ENCODE measurements at places on chromosomes 12 and 14. TPM values are rescaled to one million over a fixed set of nuclear protein-coding genes. Genes with fewer than 3 reads are reported as not detected.
A peak's percentile ranks its signal among the peaks of the same experiment; 100 is the strongest.

The MAP3K12 gene
- polyA plus RNA-seq = 6.6 TPM

- no peak overlapping the region for H3K27ac ChIP-seq
- no peak for DNase-seq
- no peaks in the 10 kb centered on the region for H3K36me3 ChIP-seq
- H3K4me3 ChIP-seq = no peak overlapping the region
- no peaks in the 10 kb centered on the region for H3K4me1 ChIP-seq
- no peaks in the 10 kb centered on the region for H3K27me3 ChIP-seq
Observed at GRCh38 chr12:98738539-98738938, 93.4 kb downstream of the APAF1 start.

DNA sequence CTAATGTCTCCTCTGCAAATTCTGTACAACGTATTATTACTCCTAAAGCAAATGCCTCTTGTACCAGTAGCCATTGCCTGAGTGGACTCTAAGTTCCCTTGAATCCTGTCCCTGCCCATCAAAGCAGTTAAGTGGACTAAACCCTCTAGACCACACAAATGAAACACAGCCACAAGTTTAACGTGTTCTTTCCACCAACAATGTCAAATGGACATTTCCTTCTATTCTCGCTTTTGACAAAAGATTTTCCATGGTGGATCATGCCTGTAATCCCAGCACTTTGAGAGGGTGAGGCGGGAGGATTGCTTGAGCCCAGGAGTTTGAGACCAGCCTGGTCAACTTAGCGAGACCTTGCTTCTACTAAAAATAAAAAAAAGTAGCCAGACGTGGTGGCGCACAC, 15.9 kb downstream of the CCDC88C start:
- H3K27me3 ChIP-seq = no peaks in the 10 kb centered on the region
- peak overlapping the region; percentile 95 for H3K27ac ChIP-seq
- peak overlapping the region; percentile 19 for H3K4me3 ChIP-seq
- DNase-seq = no peak
- peaks cover 85% of the 10 kb centered on the region for H3K4me1 ChIP-seq

DNA sequence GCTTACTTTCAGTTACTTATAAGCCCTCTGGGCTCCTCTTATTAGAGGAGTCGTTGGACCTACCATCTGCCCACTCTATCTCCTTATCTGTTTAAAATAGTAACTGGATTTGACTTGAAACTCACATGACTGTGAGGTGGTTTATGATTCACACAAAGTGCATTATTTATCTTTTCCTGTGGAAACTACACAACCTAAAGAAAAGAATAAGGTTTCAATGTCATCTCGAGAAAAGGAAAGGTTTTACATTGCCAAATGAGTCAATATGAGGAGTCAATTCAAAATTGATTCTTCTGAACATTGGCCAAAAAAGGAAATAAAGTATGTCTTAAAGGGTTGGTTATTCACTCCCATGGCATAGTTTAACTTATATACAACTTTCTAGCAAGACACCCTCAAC, 225.0 kb upstream of the G2E3 start:
- H3K27ac ChIP-seq = no peak overlapping the region
- H3K4me3 ChIP-seq = no peak overlapping the region
- no peaks in the 10 kb centered on the region for H3K27me3 ChIP-seq
- no peaks in the 10 kb centered on the region for H3K36me3 ChIP-seq
- DNase-seq = no peak
- H3K4me1 ChIP-seq = no peaks in the 10 kb centered on the region

Data from naive thymus-derived CD4-positive, alpha-beta T cell (primary cell).